ENCODE measurements at places on chromosomes 13 and 19.

DNA sequence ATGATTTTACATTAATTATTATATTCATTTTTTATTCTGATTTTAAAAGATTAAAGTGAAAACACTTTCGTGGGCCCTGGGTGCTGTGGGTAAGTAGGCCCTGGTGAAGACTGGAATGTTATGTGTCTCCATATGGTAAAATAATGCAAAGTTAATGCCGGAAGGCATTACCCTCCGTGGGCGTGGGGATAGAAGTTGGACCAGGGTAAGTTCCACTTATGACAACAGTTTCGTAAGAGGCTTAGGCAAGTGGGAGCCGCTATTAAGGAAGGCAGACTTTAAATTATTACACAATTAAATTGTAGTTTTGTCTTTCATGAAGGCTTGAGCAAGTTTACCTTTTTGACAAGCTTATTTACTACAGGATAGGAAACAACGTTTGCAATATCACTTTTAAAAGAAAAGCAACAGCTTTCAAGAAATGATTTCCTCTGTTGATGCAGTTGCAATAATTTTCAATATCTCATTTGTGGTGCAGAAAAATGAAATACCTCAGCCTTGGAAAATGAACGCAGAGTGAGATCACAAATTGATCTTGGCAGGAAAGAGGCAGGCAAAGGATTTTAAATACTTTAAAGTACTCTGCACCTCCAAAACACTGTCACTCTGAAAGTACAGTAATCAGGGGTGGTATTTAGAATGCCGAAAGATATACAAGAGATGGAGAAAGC, 310.6 kb downstream of the DCT start:
- no peak for DNase-seq

- no peak for DNase-seq
These were observed 6.7 kb upstream of the JUND start for GRCh38 chr19:18287836-18288772.

DNA sequence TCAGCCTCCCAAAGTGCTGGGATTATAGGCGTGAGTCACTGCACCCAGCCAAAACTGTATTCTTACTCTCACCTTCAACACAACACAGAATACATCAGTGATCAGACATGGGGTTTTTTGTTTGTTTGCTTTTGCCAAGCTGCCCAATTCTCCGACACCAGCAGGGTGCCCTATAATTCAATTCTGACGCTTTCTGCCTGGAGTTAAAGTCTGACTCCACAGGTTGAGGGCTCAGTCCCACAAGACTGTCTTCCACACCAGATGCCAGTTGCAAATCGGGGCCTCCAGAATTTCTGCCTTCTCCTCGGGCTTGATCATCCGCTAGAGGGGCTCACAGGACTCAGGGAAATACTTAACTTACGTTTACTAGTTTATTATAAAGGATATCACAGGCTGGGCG, 22.1 kb downstream of the FBN3 start:
- no peak for DNase-seq

DNA sequence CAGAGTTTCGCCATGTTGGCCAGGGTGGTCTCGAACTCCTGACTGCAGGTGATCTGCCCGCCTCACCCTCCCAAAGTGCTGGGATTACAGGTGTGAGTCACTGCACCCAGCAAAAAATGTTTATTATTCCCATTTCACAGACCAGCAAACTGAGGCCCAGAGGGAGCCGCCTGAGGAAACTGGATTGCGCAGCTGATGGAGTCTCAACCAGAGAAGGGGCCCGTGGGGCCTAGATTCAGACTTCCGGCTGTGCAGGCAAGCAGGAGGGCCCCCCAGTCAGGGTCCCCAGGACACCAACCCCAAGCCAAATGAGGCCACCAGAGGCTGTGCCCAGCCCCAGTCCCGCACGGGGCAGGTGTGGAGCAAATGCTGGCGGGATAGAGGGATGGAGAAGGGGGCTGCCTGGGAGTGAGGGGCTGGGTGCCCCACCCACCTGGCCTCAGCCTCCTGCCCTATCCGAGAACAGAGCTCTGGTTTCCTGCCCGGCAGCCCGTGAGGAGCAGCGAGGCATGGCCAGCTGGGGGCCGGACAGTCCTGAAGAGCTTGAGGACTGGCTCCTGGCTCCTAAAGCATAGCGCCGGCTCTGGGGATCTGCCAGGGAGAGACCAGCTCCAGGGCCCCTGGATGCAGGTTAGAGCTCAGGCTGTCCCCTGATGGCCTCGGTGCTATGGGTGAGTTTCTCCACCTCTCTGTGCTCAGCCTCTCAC, 22.0 kb downstream of the MISP start:
- DNase-seq, result no peak

DNA sequence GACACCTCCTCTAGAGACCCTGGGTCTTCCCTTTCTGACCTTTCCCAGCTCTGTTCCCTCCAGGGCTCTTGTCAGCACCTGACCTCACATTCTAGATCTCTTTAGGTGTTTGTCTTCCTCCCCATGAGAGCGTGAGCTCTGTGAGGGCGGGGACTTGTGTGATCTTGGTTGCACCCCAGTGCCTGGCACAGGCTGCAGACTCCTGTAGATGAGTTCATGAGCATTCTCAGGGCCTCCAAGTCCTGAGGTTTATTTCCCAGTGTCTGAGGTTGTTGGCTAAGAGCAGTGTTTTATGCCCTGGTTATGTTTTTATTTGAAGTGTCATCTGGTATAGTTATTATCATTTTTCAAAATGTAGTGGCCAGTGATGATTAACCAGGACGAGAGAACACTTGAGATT, 596 bp downstream of the CEACAM4 start:
- no peak for DNase-seq

GRCh38 chr13:33610438-33611120, 207.4 kb upstream of the RFC3 start:
- DNase-seq, result no peak

- DNase-seq, result no peak
These were observed 729.4 kb upstream of the SGCG start for GRCh38 chr13:22451327-22451741.

GRCh38 chr13:76683168-76683567, 203.0 kb downstream of the KCTD12 start:
- DNase-seq, result no peak

GRCh38 chr13:98981369-98982080, 3.7 kb upstream of the DOCK9 start:
- no peak for DNase-seq

DNA sequence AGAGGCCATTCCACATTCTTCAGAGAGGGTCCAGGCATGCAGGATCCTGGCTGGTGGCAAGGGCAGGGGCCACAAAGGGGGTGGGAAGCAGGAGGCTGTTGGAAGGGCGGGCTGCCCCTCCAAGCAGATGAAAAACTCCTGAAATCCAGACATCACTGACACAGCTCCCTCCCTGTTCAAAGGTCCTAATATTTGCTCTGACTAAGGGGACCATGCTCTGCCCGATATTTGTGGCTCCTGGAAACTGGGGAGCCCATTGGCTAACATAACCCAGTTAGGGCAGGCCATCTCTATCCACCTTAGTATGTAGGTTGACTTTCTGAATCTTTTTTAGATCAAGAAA, 3.3 kb upstream of the CDX2 start:
- DNase-seq, result no peak

DNA sequence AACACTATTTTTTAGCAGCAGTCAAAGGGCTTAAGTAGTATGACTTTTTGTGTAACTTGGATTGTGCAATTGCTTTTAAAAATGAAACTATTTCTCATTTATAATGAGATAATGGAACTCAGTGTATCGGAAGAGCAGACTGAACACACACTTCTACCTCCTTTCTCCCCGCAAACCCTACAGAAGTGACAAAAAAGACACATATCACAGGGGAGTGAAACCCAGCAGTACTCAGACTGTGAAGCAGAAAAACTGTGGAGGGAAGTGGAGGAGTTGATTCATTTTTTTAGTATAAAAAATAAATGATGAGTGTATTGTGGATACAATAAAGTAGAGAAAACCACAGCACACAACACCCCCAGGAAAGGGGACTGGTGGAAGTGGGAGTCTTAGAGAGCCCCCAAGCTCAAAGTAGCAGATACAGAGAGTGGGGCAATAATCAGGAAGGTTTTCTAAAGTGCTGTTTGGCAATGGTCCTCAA, 9.7 kb downstream of the LPAR6 start:
- DNase-seq, result no peak
